ENCODE measurements at places on chromosomes 3 and 15.

DNA sequence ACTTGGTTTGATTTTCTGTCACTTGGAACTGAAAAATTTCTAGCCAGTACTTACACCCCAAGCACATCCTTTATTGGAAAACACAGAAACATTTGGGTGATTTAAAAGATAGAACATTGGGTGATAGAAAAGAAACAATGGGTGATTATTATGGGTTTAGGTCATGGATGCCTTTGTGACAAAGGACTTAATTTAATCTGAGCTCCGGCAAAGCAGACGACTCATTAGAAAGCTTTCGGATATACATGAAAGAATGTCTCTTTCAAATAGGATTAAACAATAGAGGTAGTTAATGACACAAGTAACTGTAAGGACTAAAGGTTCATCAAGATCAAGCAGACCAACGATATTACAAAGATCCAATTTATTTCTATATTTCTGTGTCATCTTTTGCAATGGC lies 37.3 kb upstream of the CNTN4 start:
- DNase-seq: no peak

DNA sequence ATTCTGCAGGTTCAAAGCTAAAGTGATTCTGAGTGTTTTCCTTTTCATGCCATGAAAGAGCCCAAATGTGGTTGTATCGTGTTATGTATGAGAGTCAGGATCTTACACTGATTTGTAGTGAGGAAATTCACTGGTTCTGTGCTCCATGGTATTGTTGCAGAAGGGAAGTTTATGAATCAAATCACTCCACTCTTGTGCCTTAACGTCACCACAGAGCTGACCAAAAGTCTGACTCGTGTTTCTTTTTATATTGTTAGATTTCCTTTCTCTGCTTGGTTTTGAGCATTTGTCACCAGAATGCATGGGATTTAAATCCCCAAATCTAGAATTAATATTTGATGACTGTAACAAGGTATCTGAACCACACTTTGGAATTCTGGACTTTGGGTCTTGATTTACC lies 29.1 kb upstream of the SLC30A4 start:
- no peak for DNase-seq

DNA sequence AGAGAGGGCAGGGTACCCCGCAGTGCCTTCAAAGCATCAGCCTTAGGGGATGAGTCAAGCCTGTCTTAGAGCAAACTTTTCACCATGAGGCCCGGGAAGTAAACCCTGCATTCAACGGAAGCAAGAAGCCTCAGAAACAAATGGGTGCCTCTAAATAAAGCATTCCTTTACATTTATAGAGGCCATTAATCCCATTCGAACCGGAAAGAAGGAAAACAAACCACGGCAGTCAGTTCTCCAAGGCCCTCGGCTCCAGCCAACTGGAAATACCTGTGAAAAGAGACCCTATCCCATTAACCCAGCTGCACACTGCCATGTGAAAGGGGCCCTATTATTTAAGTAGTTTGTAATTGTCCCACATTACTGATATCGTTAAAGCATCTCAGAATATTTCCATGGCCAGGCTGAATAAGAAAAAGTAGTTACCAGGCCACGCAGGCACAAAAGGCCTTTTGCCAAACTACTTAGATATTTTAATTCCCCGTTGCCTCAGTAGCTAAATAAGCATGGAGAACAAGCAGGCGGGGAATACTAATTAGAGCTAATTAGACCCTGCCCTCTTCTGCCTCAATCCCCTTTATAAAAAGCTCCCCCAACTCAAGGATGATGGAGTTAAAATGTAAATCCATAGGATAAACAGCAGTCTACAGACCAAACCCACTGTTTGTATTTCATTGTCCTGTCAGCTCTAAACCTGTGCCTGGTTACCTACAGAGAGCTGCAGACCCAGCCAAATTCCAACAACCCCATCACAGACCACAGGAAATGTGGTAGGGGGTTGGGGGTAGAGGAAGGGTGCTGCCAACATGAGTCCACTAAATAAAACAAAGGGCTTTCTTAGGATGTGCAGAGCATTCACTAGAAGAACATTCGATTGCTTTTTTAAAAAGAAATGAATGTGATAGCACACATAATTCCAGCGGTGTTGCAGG lies 4.1 kb downstream of the ITGB5 start:
- no peak for DNase-seq

- DNase-seq: no peak
Measured at GRCh38 chr3:159813822-159814531, 174.7 kb upstream of the IL12A start.

DNA sequence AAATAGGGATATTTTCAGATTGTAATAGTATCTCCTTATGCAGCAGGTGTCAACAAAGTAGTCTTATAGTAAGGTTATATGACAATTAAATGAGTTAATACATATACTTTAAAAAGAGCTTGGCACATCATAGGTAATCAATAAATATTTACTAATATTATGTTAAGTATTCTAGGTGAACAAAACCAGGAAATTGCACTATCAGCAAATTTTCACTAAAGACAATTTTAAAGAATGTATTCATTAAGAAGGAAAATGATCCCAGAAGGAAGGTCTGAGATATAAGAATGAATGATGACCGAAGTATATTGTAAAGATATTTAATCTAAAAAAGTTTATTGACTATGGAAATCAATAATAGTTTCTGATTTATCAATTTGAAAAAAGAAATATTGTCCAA lies 281.9 kb downstream of the ADAMTSL3 start:
- DNase-seq: no peak

GRCh38 chr15:67025719-67026609 lies 39.4 kb upstream of the SMAD3 start:
- peak; percentile 34 for DNase-seq

DNA sequence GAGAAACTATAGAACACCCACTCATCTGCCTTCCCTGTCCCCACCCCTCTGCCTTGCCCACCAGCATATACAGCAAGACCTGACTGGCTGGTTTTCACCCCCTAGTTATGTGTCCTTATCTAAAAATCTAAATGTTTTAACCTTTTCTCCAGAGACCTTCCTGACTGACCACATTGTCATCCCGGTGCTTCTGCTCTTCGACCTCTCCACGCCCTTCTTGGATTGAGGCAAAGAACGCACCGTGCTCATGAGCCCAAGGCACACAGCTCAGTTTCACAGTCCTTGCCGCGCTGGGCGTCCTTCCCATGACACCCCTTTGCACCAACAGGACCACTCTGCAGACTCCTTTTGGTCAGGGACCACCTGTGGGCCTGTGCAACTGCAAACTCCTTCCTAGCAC lies 62.7 kb downstream of the B3GNT5 start:
- DNase-seq: no peak

- peak; percentile 74 for DNase-seq
Measured at GRCh38 chr15:41417418-41418195, 712 bp downstream of the RTF1 start.

DNA sequence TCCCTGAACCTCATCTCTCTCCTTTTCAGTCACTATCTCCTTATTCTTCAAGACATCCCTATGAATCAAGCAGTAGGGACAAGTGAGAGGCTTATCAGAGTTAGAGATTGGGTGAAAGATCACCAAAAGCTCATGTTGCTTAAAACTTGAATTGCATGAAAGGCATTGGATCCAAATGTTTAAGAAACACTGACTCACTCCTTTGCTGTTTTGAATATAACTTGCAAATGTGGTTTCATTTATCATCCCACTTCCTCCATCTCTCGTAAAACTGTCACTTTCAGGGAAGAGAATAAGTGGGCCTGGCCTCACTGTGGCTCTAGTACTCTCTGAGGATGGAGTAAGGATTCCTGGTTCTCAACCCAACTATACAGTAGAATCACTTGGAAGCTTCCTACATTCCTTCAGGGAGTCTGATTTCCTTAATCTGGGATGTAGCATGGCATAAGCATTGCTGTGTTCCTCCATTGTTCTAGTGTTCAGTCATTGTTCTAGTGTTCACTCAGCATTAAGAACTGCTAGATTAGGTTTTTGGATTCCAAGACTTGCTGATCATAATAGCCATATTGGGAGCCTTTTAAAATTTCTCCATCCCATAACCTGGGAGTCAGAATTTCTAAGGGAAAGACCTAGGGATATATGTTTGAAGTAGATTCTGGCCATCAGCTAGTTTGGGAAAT lies 171.8 kb downstream of the TMEM108 start:
- DNase-seq: no peak

- no peak for DNase-seq
Measured at GRCh38 chr3:174295306-174296092, 563.6 kb upstream of the NAALADL2 start.

- DNase-seq: no peak
Measured at GRCh38 chr3:48960841-48961413, 29.1 kb upstream of the P4HTM start.

- no peak for DNase-seq
Measured at GRCh38 chr3:126937973-126938372, 44.9 kb upstream of the PLXNA1 start.

GRCh38 chr15:90142216-90143165 lies 40.2 kb upstream of the IDH2 start:
- DNase-seq: peak; percentile 78

DNA sequence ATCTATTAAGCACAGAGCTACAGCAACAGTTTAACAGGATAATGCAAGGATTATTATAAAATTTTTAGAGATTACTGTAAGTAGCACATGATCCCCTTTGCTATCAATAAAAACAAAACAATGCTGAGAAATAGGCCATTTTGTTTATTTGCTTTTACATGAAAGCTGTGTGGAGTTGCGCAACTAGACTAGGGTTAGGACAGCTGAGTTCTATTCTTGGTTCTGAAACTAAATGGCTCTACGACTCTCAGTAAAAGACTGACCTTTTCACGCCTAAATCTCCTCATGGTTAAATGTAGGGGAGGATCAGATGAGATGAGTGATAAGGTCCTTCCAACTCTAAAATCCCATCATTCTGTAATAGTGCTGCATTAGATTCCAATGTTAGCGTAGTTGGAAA lies 25.0 kb downstream of the KCNMB2 start:
- no peak for DNase-seq

- peak; percentile 67 for DNase-seq
Measured at GRCh38 chr15:43517354-43518196, at the start of gene MAP1A. TSS of gene MAP1A (plus strand) at chr15:43517608. CDS start at chr15:43521474, 3,866 bp downstream.

- DNase-seq: no peak
Measured at GRCh38 chr15:50476143-50476542, 51.9 kb downstream of the USP8 start.

- no peak for DNase-seq
Measured at GRCh38 chr3:42114130-42114725, 23.1 kb downstream of the TRAK1 start.

DNA sequence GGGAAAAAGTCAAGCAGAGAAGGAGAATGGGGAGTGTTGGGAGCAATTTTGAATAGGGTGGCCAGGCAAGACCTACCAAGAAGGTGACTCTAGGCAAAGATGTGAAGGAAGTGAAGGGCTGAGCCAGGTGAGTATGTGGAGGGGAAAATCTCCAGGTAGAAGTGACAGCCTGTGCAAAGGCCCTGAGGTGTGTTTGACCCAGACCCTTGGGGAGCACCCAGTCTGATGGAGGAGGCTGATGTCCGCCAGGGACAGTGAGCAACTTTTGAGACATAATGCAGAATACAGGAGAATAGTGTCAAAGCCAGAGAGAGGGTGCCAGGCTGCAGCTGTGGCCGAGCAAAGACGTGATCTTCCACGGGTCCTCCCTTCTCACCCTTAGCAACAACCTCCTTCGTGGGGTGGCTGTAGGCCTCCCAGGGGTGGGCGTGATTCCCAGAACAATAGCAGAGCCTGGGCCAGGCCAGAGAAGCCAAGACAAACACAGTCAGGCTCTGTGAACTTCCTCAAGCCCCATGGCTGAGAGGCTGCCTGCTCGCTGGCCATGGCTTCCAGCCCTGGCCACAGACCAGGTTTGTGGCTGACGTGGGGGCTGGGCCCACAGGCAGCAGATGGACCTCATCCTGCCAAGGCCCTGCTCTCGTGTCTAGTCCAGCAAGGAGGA lies 58.1 kb downstream of the SLC6A6 start:
- DNase-seq: no peak

DNA sequence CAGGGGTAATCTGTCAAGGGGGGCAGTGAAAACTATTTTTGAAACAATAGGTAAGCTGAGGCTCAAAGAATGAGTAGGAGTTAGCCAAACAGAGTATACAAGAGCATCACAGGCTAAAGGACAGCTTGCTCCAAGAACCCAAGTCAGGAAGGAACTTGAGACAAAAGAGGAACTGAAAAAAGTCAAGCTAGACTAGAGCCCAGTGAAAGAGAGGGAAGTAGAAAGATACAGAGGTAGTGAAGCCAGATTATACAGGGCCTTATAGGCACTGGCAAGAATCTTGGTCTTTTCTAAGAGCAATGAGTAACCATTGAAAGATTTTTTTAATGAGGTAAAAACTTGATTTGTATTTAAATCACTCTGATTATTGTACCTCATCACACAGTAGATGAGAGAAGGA lies 69.9 kb downstream of the FILIP1L start:
- DNase-seq: no peak

- DNase-seq: no peak
Measured at GRCh38 chr3:59043391-59043790, 6.4 kb downstream of the CFAP20DC start.

GRCh38 chr3:121992601-121993560 lies 29.2 kb downstream of the ILDR1 start:
- DNase-seq: no peak

GRCh38 chr15:90571063-90571541 lies 41.4 kb downstream of the CRTC3 start:
- peak; percentile 23 for DNase-seq

DNA sequence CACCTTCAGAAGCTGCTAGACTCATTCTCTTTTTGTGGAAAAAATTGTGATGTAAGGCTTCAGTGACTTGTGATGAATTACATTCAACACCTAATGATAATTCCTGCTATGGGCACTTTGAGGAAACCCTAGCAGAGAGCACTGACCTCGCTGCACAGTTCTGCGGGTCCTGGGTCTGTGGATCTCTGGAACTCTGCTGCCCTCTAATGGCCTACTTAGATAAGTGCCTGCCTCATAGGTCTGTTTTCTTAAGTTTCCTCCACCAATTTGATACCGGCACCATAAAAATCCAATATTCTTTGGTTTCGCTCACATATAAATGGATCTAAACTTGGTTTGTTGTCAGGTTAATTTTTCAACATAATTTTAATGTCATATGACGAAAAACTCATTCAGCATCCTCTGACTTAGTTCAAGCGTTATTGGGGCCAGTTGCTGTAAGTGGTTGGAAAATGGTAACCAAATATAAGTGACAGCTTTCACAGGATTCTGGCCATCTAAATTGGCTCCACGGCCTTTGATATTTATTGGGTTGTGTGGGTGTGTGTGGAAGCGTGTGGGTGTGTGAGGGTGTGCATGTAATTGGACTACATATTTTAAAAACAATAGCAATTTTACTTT lies 10.4 kb downstream of the SLITRK3 start:
- peak; percentile 42 for DNase-seq

GRCh38 chr3:149090461-149090860 lies 4.1 kb upstream of the HLTF start:
- no peak for DNase-seq

DNA sequence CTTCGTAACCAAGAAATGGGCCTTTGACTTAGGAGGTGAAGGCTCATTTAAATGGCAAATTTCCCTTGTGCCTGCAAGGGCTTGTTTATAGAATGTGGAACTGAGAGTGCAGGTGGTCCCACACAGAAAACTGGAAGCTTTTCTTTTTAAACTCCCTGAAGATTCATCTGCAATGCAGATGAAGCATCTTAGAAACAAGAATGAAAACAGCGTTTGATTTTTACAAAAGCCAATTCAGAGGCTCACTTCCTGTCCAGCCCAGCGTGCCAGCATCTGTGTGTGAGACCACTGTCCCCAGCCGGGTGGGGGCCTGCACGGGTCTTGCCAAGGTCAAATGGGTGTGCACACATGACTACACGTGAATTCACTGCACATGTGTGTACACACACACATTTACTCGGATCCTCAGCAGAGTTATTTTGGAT lies 94.7 kb downstream of the LINGO1 start:
- DNase-seq: no peak

- DNase-seq: no peak
Measured at GRCh38 chr3:22713936-22714335, 489.2 kb upstream of the UBE2E2 start.

- DNase-seq: no peak
Measured at GRCh38 chr3:168249205-168249549, 153.5 kb upstream of the GOLIM4 start.

Data from erythroblast (primary cell).